ENCODE measurements at places on chromosomes 16 and 17. TPM values are rescaled to one million over a fixed set of nuclear protein-coding genes. Genes with fewer than 3 reads are reported as not detected.
A peak's percentile ranks its signal among the peaks of the same experiment; 100 is the strongest.

DNA sequence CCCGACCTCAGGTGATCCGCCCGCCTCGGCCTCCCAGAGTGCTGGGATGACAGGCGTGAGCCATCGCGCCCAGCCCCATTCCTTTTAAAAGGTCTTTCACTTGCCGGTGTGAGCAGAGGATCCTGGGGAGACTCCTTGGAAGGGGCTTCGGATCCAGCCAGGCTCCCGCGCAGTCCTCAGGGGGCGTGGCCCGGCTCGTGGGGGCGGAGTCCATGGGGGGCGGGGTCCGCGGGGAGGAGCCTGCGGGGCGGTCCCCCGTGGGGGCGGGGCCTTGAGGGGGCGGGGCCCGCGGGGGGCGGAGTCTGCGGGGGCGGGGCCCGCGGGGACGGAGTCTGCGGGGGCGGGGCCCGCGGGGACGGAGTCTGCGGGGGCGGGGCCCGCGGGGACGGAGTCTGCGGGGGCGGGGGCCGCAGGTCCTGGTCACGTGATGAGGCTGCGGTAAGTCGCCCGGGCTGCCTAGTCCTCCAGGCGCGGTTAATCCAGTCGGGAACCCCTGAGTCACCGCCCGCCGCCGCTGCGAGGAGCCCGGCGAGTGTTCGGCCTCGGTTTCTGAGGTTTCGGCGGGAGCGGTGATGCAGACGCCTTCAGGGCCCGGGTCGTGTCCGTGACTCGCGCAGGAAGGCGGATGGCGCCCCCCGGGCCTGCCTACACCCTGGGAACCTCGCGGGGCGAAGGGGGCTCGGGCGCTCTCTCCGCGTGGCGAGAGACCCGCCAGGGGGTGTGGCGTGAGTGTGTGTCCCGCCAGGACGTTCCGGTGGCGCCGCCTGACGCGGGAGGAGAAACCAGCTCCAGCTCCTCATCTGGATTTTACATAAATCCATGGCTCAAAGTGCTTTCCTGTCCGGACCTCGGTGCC is 23.6 kb upstream of the ABR start:
- H3K27me3 ChIP-seq = no peaks in the 10 kb centered on the region
- no peaks in the 10 kb centered on the region for H3K4me1 ChIP-seq
- H3K27ac ChIP-seq = no peak overlapping the region

GRCh38 chr17:48074322-48075081 is 26.3 kb downstream of the NFE2L1 start:
- DNase-seq = peak; percentile 77
- no peaks in the 10 kb centered on the region for H3K27me3 ChIP-seq
- H3K4me3 ChIP-seq = no peak overlapping the region
- H3K27ac ChIP-seq = peak overlapping the region; percentile 57
- H3K36me3 ChIP-seq = peaks cover 46% of the 10 kb centered on the region

The TMIGD1 gene
- total RNA-seq = not detected

The CDH1 gene
- total RNA-seq = 1.1 TPM

The KRTAP4-6 gene
- total RNA-seq = not detected
